ENCODE measurements at places on chromosomes 3 and 15.

DNA sequence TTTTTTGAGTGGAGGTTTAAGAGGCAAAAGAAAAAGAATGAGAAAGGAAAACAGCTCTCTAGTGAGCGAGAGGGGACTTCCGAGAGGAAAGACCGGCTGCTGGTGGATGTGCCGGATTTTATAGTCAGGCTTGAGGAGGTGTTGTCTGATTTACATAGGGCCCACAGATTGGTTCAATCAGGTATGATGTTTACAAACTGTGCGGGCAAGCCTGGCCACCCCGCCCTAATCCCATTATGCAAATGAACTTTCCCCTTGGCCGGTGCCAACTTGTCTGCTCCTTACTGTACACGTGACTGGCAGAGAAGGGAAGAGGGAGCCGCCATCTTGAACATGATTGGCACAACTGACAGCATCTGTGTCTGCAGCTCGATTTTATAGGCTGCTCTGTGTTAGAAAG is 44.7 kb downstream of the FAM43A start:
- peak; percentile 40 for DNase-seq

DNA sequence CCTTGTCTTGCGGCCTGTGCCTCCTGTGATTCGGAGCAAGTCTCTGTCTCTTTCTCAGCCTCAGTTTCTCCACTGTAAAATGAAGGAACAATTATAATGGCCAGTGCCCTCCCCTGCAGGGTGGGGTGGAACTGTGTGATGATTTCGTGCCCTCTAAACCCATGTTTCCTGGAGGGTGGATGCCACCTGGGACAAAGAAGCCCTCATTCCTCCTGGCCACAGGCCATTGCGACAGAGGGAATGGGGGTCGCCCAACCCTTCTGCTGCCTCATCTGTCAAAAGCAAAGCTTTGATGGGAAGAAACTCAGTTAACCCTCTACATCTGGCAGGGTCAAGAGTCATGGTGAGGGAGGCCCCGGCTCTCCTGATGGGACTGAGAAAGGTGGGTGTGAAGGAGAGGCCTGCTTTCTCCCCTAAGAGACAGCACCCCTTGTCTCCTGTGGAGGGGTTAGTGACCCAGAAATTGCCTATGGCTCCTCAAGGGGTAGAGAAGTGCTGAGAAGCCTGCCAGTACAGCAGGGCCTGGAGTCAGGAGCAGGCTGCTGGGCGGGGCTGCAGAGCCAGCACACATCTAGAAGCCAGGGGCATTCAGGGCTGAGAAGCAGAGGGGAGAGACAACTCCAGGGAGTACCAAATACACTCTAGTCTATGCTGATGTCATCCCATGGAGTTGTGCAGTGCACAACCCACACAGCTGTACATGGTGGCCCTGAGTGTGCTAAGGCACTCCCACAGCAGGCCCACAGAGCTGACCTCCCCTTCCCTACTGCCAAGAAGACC is 61.0 kb downstream of the PLXNA1 start:
- DNase-seq: no peak

- no peak for DNase-seq
Observed at GRCh38 chr3:67941433-67942030, 287.1 kb upstream of the SUCLG2 start.

DNA sequence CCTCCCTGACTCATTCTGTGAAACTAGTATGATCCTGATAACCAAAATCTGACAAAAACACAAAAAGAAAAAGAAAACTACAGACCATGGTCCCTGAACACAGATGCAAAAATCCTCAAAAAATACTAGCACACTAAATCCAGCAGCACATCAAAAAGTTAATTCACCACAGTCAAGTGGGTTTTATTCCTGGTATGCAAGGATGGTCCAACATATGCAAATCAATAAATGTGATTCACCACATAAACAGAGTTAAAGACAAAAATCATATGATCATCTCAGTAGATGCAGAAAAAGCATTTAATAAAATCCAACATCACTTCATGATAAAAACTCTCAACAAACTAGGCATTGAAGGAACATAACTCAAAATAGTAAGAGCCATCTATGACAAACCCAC is 12.8 kb downstream of the SAXO2 start:
- no peak for DNase-seq

DNA sequence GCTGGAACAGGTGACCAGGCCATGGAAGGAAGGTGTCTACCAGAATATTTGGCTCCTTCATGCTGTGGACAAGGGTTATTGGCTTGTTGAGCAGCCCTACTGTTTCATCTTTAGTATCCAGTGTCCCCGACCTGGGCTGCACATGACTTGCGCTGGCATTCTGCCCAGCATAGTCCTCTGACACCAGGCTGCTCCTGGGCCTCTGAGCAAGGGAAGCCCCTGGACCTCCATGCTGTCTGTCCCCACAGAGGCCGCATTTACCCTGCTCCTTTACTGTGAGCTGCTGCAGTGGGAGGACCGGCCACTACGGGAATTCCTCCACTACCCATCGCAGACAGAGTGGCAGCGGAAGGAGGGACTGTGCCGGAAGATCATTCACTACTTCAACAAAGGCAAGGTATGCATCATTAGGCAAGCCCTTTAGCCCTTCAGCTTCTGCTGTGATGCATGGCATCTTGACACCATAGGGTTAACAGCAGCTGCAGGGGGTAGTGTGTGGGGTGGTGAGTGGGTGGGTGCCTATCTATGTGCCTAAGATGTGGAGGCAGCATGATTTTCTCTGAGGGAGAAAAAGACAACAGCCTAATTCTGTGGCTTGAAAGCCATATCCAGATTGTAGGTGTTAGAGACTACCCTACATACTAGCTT is 44.0 kb upstream of the MANF start:
- no peak for DNase-seq

- DNase-seq: no peak
Observed at GRCh38 chr3:15637131-15637951, 35.8 kb downstream of the BTD start.

DNA sequence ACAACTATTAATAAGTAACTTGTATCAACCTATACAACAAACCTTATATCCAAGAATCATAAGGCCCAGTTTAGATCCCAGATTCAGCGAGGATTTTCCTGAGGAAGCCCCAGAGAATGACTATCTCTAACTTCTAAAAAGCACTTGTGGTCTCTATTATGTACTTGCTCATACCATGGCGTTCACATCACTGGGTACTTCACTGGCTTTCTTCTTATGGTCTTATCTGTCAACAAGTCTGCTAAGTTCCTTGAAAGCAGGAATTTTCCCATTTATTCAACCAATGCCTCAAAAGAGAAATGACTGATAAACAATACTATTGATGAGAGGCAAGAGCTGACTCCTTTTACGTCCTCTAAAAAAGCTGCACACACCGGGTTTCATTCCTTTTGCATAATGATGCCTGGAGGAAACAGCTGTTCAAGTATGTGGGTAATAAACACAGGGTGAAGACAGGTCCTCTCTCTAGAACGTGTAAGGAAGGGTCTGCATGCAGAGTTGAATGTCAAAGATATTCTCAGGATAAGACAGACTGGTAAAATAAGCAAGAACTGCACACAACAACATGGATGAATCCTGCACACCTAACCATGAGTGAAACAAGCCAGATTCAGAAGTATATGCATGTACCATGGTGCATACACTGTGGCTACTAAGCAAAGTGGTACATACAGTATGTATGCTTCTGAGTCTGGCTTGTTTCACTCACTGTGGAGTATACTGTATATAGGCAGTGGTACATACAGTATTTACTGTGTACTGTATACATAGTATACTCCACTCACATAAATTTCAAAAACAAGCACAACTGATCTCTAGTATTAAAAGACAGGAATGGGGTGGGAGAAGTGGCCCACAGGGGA is 408.7 kb downstream of the SHQ1 start:
- DNase-seq: no peak

- no peak for DNase-seq
Observed at GRCh38 chr15:91981821-91982800, 128.6 kb downstream of the SLCO3A1 start.

- DNase-seq: no peak
Observed at GRCh38 chr15:67812241-67812644, 13.1 kb upstream of the SKOR1 start.

DNA sequence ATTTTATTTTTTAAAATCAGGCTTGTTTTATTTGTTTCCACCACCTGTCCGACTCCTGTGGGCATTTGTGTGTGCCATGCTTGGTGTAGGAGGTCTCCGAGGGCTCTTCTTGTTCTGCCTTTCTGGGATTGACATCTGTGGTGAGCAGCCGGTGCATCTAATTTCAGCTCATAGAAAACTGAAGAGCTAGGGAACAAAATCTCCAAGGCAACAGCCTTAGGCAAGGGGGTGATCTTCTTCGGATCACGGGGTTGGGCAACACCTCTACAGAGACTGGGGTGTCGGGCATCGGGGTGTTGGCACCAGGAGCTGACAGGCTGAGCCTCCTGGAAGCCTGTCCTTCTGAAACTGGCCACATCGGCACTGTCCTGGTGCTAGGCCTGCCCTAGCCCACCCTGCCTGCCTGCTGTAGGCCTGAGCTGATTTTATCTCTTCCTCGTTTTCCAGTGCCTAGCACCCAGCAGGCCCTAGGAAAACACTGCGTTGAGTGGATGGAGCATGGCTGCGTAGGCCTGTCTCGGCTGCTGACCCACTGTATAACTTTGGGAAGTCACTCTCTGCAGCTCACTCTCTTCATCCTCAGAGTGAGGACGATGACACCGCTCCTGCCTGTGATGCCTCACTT is 10.3 kb downstream of the CHCHD6 start:
- no peak for DNase-seq

DNA sequence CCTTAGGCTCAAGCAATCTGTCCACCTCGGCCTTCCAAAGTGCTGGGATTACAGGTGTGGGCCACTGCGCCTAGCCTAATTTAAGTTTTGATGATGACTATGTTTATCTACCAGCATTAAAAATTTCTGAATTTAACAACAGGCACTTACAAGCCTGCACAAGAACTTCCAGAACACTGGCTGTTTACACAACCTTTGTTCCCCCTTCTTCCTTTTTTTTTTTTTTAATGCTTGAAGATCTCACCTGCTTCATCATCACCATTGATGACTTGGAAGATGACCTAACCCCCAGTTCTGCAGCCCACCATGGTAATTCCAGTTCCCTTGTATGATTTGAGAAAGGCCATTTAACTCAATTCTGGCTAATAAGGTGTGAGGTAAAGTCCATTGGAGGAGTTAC is 70.4 kb downstream of the GJD2 start:
- DNase-seq: peak; percentile 5

GRCh38 chr3:23650371-23651140 is 155.2 kb upstream of the UBE2E1 start:
- no peak for DNase-seq

- DNase-seq: no peak
Observed at GRCh38 chr3:126935756-126936509, 47.0 kb upstream of the PLXNA1 start.

DNA sequence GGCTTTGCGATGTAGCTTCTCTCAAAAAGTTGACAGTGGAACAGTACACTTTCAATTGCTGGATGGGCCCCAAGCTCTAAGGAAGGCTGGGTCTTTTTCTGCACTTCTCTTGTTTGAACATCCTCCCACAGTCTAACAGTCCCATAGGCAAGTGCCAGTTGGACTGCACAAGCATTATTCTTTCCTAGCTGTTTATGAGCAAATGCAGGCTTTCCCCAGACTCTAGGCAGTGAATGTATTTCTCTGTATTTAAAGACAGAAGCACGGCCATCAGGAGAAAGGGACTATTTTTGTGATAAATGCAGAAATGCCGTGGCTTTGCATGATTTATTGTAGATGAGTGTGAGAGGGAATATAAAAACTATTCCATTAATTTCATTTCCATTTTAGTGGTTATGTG is 539.3 kb upstream of the LMCD1 start:
- no peak for DNase-seq

DNA sequence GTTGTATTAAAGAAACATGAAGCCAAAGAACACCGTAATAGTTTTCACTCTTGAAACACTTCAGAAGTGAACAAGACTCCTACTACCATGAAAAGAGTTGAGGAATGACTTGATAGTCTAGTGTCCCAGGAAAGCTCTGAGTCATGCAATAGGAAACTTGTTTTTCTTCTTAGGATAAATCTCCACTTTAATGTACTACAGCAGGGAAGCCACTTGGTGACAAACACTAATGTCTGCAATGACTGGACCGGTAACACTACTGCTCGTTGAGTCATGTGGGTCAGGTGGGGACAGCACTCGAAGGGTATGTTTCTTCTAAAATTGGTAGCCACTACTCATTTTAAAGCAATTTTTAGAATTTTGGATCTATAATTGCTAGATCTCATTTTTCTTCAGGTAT is 291.7 kb upstream of the CNTN3 start:
- DNase-seq: no peak

Measured in keratinocyte (primary cell).